ENCODE measurements at places on chromosomes 12 and 14. TPM values are rescaled to one million over a fixed set of nuclear protein-coding genes. Genes with fewer than 3 reads are reported as not detected.

- DNase-seq = no peak
These were observed 2.3 kb downstream of the KDM2B start for GRCh38 chr12:121578230-121579189.

GRCh38 chr12:90908465-90908864 is 46.5 kb downstream of the CCER1 start:
- DNase-seq = no peak

DNA sequence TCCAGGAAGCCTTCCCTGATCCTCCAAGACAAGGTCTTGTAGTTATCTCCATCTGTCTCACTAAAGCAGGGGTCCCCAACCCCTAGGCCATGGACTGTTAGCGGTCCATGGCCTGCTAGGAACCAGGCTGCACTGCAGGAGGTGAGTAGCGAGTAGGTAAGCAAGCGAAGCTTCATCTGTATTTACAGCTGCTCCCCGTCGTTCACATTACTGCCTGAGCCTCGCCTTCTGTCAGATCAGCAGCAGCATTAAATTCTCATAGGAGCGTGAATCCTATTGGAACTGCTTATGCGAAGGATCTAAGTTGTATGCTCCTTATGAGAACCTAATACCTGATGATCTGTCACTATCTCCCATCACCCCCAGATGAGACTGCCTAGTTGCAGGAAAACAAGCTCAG is 12.4 kb upstream of the NFYB start:
- DNase-seq = no peak

GRCh38 chr14:96362965-96363750 is at the start of the genes ATG2B and GSKIP:
Gene ATG2B (minus strand): TSS chr14:96363341. CDS start chr14:96362976, 365 bp downstream.
Gene GSKIP (plus strand): TSS chr14:96363526. CDS start chr14:96382248, 18,722 bp downstream.
- DNase-seq = peak; percentile 41

GRCh38 chr14:86038387-86039042 is 508.6 kb downstream of the FLRT2 start:
- DNase-seq = no peak

DNA sequence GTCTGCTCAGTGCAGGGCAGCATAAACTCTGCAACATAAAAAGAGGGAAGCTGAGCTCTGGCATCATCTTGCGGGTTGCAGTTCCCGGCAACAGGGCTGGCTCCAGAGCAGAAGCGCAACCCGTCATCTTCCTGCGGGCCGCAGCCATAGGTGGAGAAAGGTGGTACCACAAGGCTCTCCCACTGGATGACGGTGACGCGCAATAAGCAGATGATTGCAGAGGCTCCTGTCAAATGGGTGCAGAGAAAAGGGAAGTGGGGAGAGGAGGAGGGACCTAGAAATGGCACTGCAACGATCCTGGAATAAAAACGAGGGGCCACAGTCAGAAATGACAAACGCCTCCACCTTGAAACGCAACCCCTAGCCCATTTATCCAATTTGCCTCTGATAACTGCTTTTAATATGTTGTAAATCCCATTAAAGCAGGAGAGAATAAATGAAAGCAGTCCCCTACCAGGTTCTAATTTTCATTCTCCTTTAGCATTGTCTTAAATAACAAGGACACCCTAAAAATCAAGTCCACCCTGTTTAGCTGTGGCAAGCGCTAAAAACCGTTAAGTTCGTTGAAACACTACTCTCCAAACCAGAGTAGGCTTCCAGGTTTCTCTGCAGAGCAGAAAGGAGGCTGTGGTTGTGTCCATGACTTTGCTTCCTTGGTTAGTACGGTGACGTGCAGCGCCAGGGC is 30.9 kb upstream of the TUBA1C start:
- no peak for DNase-seq

GRCh38 chr14:42872786-42873185 is 1266.1 kb downstream of the LRFN5 start:
- no peak for DNase-seq

DNA sequence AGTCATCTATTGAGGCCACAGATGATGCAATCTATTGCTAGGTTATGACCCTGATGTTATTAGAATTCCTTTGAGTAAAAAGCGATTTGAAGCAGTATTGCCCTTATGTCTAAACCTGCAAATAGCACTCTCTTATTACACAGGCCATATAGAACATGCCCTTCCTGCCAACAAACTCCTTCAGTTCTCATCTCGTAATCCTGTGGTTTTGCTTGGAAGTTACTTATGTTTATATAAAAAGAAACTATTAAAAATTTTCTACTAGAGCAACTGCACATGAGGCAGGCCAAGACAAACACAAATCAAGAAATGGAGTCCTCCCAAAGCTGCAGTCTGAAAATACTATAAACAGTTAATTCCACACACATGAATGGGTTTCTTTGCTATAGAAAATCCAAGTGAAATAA is 1200.2 kb downstream of the LRFN5 start:
- no peak for DNase-seq

SLC39A5 gene
- total RNA-seq = 0.23 TPM

LMO3 gene
- 0.51 TPM for total RNA-seq

DUSP6 gene
- total RNA-seq = 20.3 TPM
